ENCODE measurements at places on chromosomes 11 and 22.
A peak's percentile ranks its signal among the peaks of the same experiment; 100 is the strongest.

- no peak for DNase-seq
These were observed 2.4 kb downstream of the FADS2 start for GRCh38 chr11:61830237-61831105.

DNA sequence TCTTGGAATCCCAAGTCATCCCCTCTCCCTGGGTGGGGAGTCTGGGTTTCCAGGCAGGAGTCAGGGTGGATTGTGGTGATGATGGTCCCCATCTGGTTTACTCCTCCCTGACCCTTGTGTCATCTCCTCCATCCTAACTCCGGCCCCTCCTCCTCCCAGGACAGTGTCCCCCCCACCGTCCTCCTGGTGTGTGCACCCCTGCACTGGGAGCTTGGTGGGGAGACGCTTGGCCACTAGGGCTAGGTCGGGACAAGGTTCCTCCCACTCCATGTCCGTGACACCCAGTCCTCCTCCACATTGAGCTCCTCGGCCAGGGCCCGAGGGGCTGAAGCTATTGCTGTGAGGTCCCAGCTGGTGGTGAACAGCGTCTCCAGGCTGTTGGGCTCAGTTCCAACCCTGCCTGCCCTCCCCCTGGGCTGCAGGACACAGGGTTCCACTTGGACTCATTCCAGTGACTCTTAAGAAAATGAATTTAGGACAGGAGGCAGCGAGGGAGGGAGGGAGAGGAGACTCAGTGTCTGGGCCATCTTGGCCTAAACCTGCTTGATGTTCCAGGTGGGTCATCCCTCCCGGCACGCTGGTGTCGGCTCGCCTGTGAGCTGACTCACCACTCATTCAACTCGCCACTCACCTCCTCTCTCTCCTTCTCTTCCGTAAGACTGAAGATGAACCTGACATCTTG, 433.2 kb downstream of the TBC1D22A start:
- peak; percentile 22 for DNase-seq

DNA sequence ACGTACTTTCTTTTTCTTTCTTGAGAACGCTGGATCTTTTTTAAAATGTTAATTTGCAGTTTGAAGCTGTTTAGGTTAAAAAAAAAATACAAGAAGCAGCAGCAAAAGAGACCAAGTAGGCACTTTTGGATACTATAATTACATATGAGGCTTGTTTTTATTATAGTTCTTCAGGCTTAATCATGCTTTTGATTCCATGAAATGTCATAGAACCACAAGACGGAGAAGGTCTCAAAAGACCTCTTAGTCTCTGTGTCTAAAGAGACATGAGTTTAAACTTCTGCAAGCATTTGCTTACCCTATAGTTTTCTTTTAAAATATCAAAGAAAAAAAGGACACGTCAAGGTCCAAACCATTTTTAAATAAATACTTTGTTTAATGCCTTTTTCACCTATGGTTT, 18.8 kb upstream of the MMP20 start:
- DNase-seq, result no peak

- no peak for DNase-seq
These were observed 7.9 kb downstream of the ACTN3 start for GRCh38 chr11:66554602-66555001.

GRCh38 chr11:13669544-13670488, 1.3 kb downstream of the FAR1 start:
- DNase-seq, result no peak

Data from GM12891 (cell line).